ENCODE measurements at places on chromosomes 3 and 15.

- no peak for DNase-seq
Measured at GRCh38 chr3:117842086-117842485, 1132.5 kb downstream of the TUSC7 start.

DNA sequence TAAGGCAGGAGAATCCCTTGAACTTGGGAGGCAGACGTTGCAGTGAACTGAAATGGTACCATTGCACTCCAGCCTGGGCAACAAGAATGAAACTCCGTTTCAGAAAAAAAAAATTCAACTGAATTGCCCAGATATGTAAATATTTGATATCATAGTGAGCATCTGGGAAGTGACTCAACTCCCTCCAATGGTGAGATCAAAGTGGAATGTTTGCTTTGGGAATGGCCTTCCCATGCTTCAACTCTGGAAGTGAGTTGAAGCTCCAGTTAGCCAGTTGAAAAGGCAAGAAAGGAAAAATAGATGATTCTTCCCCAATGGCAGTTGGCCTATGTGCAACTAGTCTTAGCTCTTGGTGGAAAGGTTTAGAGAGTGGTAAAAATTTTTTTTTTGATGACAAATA, 131.6 kb upstream of the CMC1 start:
- DNase-seq = no peak

- DNase-seq = no peak
Measured at GRCh38 chr3:136858381-136858780, 3.6 kb upstream of the NCK1 start.

GRCh38 chr15:77352887-77353286, 67.0 kb downstream of the PEAK1 start:
- no peak for DNase-seq

DNA sequence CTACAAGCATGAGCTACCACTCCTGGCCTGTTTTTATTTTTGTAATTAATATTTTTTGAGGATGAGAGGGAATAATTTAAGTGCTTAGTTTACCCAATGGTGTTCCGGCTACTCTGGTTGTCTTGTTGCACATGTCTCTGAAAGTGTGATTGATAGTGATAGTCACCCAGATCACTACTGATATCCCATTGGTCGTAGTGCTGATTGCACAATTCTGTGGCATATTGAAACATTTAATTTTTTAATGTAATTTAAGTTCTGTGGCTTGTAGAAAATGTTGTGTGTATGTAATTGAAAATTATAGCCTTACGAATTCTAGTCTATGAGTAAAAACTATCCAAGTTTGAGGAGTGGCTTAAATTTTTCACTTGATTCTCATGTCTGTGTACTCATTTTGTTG, 11.9 kb downstream of the ARIH2 start:
- DNase-seq = no peak

DNA sequence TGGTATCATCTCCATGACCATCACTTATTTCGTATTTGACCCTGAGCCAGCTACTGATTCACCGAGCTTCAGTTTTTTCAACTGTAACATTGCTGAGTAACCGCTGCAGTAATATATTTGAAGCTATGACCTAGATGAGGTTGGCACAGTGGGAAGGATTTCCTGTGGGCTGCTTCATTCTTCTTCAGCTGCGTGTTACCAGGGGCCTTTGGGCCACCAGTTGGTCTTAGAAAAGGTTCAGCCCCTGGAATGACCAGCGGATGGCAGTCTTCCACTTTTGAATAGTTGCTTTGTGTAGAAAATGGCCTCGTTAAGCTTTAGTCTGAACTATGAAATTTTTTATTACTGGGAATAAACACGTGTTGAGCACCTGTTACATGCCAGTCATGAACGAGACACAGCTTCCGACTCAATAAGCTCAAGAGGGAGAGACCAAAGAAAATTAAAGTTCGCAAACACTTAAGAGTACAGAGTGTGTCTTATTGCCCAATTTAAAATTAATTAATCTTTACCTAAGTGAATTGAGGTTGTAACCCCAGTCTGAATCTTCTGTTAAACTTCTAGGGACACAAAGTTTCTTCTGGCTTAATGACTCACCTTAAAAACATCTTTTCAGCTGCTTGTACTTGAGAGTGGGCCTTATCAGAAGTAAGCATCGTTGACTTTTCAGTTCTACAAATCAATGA, 57.6 kb upstream of the NR2E3 start:
- DNase-seq = no peak

All from T-helper 1 cell (primary cell).